Choroid plexus epithelial cell (primary cell): ENCODE measurements at places on chromosomes 2 and 18.

- peak; percentile 33 for DNase-seq
Measured at GRCh38 chr18:11327391-11328009, 178.1 kb upstream of the PIEZO2 start.

- no peak for DNase-seq
Measured at GRCh38 chr2:207226671-207227061, 60.9 kb upstream of the KLF7 start.

GRCh38 chr18:45084206-45084605 lies 403.5 kb downstream of the SETBP1 start:
- DNase-seq: no peak

GRCh38 chr2:217868911-217869334 lies 133.9 kb downstream of the TNS1 start:
- DNase-seq: no peak

DNA sequence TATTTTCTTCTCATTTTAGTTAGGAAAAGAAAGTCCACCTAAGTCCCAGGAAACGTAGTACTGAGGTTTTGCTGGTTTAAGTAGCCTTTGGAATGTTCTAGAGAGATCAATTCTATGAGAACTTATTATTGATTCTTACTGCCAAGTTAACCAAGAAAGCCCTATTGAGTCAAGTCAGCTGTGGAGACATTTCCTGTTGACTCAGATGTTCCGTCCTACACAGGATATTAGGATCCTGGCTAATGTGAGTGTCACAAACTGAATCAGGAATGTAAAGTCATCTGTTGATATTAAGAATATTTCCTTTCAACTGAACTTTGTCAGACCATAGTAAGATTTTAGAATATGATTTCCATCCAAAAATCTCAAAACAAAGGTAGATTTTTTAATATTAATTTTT lies 654.3 kb downstream of the LRRTM4 start:
- DNase-seq: peak; percentile 87

DNA sequence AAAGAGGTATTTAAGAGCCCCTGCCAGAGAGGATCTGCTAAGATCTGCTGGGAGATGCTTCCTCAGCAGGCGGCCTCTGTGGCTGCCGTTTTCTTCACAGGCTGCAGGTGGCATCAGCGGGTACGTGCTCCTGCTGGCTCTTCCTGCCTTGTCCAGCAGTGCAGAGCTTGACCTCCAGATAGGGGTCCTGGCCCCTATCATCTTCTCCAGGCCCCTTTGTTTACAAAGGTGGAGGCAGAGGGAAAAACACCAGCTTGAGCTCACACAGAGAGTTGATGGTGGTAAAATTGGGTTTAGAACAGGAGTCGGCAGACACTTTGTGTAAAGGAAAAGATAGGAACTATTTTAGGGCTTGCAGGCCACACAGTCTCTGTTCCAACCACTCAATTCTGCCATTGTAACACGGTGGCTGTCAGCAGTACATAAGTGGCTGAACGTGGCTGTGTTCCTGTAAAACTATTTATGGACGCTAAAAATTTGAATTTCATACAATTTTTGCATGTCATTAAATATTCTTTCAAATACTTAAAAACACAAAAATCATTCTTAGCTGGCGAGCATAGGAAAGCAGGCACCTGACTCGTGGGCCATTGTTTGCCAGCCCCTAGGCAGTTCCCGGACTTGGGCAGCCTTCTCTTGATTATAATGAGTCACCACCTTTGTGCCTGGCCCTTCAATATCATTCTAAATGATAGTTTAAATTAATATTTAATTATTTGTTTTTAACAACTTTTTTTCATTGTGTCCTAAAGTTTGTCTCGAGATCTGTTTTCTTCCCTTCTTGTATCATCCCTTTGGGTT lies 98.2 kb upstream of the B3GNT7 start:
- peak; percentile 74 for DNase-seq

GRCh38 chr2:71831193-71831577 lies 316.5 kb downstream of the CYP26B1 start:
- peak; percentile 69 for DNase-seq

- peak; percentile 45 for DNase-seq
Measured at GRCh38 chr2:20343128-20343527, 7.5 kb downstream of the PUM2 start.

GRCh38 chr2:195898505-195899191 lies 170.0 kb downstream of the DNAH7 start:
- DNase-seq: peak; percentile 100

GRCh38 chr2:113010088-113010487 lies 4.8 kb downstream of the IL36A start:
- DNase-seq: no peak

DNA sequence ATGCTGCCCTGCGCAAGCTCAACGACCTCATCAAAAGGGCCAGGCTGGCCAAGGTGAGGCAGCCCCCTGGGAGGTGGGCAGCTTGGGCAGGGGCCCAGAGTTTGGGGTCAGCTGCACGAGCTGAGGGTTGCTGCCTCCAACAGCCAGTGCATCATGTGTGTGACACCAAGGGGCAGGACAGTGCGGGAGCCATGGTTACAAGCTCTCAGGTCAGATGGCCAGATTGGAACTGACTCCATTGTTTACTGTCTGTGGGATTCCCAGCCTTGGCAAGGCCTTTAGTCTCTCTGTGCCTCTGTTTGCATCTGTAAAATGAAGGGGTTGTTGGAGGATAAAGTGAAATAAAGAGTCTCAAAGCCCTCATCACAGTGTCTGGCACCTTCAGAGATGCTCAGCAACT lies 26.9 kb downstream of the EHD3 start:
- DNase-seq: no peak
